ENCODE measurements at places on chromosomes 5 and 9.

DNA sequence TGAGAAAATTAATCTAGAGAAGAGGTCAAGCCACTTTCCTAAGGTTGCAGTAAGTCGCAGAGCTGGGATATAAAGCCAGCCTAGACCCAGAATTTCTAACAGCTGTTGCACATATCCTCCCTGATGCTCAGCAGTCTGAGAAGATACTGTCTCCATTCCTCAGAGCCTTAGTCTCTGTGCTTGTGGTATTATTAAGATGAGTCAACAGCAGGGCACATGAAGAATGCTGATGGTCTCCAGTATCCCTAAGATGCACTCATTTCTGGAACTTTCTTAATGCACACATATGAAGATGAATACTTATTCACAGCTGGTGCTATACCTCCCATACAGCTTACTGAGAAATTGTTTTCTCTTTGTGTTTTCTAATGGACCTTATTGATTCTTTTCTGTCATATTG is 32.5 kb downstream of the SGCD start:
- DNase-seq: peak; percentile 38

DNA sequence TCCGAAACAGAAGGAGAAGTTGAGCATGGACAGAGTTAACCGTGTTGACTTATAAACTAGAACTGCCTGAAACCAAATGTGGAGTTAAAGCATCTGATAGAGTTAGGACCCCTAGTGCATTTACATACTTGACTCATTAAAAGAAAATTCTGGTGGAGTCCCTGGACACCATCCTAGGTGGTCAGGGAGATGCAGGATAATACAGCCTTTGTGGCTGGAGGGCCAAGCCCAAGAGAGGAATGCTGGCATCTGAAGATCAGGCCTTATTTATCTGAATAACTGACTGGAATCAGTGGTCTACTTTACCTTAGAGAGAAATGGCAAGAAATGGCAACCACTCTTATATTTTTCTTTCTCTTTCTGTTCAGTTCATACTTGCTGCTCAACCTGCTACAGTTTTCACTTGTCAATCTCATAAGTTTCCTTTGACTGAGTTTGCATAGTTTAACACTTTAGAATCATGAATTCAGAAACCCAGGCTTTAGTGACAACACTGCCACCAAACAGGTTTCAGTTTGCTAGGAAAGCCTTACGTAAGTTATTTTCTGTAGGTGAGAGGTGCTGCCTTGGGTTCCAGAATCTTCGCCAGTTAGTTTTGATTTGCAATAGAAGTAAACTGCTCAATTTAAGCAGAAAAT is 10.2 kb downstream of the CMYA5 start:
- no peak for DNase-seq

DNA sequence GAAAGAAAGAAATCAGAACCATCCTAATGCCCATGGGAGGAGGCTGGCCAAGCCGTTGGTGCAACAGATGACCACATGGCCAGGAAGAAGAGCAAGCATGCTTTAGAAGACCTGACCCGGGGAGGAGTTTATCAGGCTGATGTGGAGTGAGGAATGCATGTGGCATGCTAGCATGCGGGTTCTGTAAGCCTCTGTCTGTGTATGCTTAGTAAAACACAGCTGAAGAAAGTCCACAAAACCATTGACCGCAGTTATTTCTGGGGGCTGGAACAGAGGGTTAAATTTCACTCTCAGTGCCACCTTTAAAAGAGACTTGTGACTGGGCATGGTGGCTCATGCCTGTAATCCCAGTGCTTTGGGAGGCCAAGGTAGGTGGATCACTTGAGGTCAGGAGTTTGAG is 19.1 kb downstream of the GFI1B start:
- DNase-seq: no peak

GRCh38 chr5:67200809-67201562 is 4.4 kb upstream of the CD180 start:
- DNase-seq: no peak

- no peak for DNase-seq
Measured at GRCh38 chr5:154015071-154015693, 23.5 kb downstream of the FAM114A2 start.

- DNase-seq: no peak
Measured at GRCh38 chr5:44603496-44604272, 205.1 kb upstream of the MRPS30 start.

- DNase-seq: no peak
Measured at GRCh38 chr5:178467205-178467567, 123.0 kb downstream of the COL23A1 start.

DNA sequence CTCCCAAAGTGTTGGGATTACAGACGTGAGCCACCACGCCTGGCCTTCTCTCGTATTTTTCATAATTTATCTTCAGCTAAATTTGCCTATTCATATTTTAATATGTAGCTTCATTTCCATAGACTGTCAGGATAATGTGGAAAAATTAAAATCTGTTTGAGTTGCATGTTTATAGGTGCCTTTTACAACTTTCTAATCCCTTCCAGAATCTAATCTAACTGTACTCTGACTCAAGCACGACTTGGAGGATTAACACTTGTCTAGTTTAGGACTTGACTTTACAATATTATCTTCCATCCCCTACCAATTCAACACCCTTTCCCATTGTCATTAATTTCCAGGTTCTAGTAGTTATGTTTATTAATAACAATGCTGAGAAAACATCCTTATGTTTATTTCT is 1761.5 kb downstream of the MAT2B start:
- DNase-seq: no peak

DNA sequence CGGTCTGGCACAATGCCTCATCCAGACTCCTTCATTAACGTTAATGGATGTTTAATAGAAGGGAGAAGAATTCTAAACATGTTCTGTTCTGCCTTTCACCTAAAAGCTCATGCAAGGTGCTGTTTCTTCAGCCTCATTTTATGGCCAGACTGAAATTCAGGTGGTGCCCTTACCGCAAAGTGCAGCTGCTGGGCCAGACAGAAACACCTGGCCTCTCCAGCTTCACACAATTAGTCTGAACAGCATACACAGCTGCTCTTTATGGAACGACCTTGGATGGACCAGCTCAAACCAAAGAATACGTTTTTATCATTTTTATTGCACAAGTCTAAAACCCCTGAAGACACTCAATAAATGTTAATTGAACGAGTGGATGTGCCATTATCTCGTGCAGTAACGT is 4.6 kb downstream of the SNCAIP start:
- no peak for DNase-seq

- no peak for DNase-seq
Measured at GRCh38 chr9:3457175-3457574, 68.6 kb downstream of the RFX3 start.

GRCh38 chr9:89000973-89001916 is 10.0 kb downstream of the S1PR3 start:
- DNase-seq: peak; percentile 81

DNA sequence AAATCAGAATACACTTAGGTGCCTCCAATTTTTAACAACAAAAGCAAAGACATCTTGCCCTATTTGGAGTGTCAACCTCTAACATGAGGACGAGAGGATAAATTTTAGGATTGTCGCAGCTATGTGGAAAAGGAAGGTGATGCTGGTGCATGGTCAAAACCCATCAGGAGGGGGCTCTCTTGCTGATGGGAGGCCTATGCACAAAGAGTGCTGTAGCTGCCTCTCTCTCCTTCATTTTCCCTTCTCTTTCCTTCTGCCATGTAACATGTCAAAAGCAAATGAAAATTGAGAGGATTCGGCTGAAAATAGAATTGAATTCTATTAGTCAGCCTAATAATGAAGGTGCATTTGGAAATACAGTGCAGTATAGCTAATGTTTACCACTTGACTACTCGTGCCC is 578.7 kb upstream of the ZNF462 start:
- peak; percentile 48 for DNase-seq

DNA sequence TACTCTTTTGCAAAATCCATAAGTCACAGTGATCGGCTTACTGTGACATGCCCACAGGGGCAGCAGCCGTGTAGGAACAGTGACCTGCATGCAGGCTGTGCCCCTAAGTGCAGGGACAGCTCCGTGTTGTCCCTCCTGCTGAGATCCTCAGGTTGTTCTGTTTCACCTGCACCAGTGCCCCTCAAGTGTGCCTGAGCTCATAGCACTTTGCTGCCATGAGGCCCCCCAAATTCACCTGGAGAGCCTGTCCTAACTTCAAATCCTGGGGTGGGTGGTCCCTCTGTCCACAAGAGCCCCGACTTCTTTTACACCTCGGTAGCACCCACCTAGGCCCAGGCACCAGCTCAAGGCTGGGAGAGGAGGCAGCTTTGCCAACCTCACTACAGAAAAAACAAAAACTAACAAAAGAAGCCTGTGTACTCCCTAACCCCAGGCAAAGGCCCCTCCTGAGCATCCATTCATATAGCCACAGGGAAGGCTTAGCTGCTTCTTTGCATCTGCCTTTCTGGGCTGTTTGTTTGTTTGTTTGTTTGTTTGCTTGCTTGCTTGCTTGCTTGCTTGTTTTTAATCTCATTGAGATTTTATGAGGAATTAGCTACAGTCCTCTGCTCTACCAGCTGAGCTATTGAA is 214.5 kb downstream of the AUH start:
- no peak for DNase-seq

DNA sequence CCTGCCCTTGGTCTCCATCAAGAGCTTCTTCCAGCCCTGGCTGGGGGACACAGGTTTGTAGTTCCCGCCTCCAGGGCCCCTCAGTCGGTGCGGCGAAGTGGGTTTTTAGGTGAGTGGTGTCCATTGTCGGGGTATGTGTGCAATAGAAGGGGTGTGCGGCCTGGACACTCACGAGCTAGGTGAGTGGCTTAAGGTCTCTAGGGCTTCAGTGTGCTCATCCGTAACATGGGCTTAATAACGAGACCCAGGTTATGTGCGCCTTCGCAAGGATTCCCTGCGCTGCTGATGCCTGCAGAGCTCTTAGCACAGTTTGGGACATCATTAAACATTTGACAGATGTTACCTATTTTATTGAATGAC is 656 bp downstream of the CEP78 start:
- no peak for DNase-seq

DNA sequence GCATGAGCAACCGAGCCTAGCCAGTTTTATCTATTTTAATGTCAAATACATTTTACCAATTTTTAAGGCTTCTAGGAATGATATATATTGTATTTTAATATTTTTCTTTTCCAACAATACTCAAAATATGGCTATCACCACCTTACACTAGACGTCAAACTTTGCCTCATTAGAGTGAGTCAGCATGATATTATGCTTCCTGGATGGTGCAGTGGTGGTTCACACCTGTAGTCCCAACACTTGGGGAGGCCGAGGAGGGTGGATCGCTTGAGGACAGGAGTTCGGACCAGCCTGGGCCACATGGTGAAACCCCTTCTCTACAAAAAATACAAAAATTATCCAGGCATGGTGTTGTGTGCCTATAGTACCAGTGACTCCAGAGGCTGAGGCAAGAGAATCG is 7.3 kb upstream of the CDC14B start:
- DNase-seq: no peak

DNA sequence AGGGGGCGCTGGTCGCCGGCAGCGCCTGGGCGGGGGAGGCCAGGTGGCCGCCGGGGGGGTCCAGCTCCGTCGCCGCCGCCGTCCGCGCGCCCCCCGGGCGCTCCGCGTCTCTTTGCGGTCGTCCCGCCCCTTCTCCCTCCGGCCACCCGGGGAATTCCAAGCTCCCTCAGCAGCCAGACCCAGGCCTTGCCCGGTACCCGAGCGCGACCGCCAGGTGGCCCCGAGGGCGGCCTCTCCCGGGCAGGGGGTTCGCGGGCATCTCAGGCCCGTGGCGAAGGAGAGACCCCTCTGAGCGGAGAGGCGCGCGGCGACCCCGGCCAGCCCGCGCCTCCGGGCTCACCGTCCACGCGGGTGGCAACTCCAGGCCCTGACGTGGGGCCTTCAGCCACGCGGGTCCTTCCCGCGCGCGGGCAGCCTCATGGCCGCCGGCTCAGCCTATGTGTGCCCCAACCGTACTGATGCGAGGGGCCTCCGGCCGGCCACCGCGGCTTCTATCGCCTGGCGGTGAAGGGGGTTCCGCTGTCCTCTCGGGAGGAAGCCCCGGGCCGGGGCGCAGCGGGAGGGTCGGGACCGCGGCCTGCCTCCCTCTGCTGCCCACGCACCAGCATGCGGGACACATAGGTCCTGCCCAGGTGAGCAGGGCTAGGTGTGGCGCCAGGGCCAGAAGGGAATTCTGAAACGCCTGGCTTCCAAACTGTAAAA is 529 bp upstream of the NRARP start:
- no peak for DNase-seq

DNA sequence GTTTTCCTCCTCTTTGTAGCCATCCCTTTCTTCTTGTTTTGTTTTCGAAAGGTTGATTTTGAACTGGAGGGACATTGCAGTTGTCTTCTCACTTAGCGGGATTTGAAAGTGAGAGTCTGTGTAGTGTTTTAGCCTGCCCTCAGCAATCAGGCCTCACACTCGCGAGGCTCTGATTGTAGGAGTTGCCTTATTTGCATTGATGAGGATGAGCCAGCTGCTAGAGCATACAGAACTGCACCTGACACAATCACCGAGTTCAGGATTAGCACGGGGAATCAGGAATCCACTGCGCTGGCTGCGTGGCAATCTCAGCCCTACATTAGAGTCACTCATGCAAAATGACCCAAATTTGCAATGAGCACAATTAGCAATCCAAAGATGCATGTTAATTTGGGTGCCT is 122.5 kb upstream of the TMEM161B start:
- peak; percentile 66 for DNase-seq

- DNase-seq: no peak
Measured at GRCh38 chr9:16921855-16922254, 51.4 kb upstream of the BNC2 start.

- DNase-seq: no peak
Measured at GRCh38 chr5:7565559-7565958, 169.6 kb downstream of the ADCY2 start.

GRCh38 chr9:93501406-93501805 is 48.0 kb upstream of the FAM120AOS start:
- DNase-seq: no peak

DNA sequence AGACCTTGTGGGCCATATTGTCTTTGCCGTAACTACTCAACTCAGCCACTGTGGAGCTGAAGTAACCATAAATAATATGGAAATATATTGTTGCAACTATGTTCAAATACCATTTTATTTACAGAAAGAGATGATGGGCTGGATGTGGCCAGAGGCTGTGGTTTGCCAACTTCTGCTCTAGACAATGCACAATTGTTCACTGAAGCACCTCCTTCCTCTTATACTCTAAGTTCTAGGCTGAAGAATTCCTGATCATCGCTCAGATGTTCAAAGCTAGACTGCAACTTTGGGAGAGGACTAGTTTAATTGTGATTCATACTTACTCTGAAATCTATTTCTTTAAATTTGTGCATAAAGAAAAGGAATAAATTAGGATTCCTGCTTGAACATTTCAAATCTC is 245.0 kb downstream of the TAF11L14 start:
- no peak for DNase-seq

- DNase-seq: no peak
Measured at GRCh38 chr9:29796291-29796952, 2223.1 kb upstream of the C9orf72 start.
